ENCODE measurements at places on chromosomes 4 and X. TPM values are rescaled to one million over a fixed set of nuclear protein-coding genes. Genes with fewer than 3 reads are reported as not detected.
A peak's percentile ranks its signal among the peaks of the same experiment; 100 is the strongest.

The TLR2 gene
- total RNA-seq, result 3.9 TPM

DNA sequence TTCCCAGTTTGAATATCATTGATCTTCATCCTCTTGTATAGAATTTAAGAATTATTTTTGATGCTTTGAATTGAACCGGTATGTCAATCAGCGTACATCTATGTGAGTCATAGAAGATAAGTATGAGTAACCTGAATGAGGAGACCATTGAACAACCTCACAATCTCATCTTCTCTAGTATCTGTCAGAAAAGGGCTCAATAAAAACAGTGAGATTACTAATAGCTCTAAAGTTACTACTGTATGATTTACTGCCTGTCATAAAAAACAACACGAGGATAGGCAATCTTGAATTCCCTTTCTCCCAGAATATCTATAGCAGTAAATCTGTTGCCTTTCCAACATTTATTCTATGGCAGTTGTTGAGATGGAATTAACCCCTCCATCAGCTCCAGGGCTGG, 36.1 kb downstream of the PHOX2B start:
- no peak for DNase-seq
- no peak overlapping the region for H3K27ac ChIP-seq
- no peaks in the 10 kb centered on the region for H3K4me1 ChIP-seq
- H3K4me3 ChIP-seq, result no peak overlapping the region
- no peaks in the 10 kb centered on the region for H3K27me3 ChIP-seq

DNA sequence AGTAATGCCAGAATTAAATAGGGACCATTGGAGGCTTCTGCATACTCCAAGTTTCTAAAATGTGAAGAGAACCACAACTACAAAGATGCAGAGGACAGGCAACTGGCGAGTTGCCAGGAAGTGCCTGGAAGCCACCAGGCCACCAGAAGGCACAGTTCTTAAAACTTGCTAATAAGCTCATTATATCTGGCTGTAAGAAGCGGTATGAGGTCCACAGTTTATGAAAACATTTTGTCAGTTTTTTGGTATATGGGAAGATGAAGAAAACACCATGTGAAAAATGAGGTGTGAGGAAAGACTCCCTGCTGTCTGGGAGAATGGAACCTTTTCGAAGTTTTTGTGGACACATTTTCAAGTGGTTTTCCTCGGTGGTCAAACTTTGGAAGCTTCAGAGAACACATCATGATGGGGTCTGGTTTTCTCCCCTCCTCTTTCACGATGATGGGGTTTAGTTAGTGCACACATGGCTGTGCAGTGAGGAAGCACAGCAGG, 202.7 kb downstream of the NR3C2 start:
- no peaks in the 10 kb centered on the region for H3K36me3 ChIP-seq
- no peak overlapping the region for H3K27ac ChIP-seq
- no peaks in the 10 kb centered on the region for H3K27me3 ChIP-seq
- H3K4me3 ChIP-seq, result no peak overlapping the region
- DNase-seq, result no peak

- DNase-seq, result no peak
- no peaks in the 10 kb centered on the region for H3K27me3 ChIP-seq
- H3K36me3 ChIP-seq, result no peaks in the 10 kb centered on the region
- no peak overlapping the region for H3K4me3 ChIP-seq
- H3K4me1 ChIP-seq, result no peaks in the 10 kb centered on the region
These were observed 183.5 kb downstream of the ZC4H2 start for GRCh38 chrX:64792598-64793337.

The MAGEA3 gene
- not detected for total RNA-seq

- no peak for DNase-seq
- no peaks in the 10 kb centered on the region for H3K27me3 ChIP-seq
- H3K4me3 ChIP-seq, result no peak overlapping the region
- H3K4me1 ChIP-seq, result no peaks in the 10 kb centered on the region
- no peak overlapping the region for H3K27ac ChIP-seq
- no peaks in the 10 kb centered on the region for H3K36me3 ChIP-seq
These were observed 69.6 kb downstream of the KIT start for GRCh38 chr4:54727346-54727745.

- H3K36me3 ChIP-seq, result peaks cover 6% of the 10 kb centered on the region
- H3K27ac ChIP-seq, result no peak overlapping the region
- H3K27me3 ChIP-seq, result no peaks in the 10 kb centered on the region
- H3K4me1 ChIP-seq, result peaks cover 18% of the 10 kb centered on the region
- H3K4me3 ChIP-seq, result no peak overlapping the region
These were observed 9.8 kb downstream of the PGM2 start for GRCh38 chr4:37836274-37836673.

The SFRP2 gene
- not detected for total RNA-seq

- H3K36me3 ChIP-seq, result no peaks in the 10 kb centered on the region
- DNase-seq, result no peak
- no peaks in the 10 kb centered on the region for H3K27me3 ChIP-seq
- no peaks in the 10 kb centered on the region for H3K4me1 ChIP-seq
These were observed 46.9 kb upstream of the HSD17B10 start for GRCh38 chrX:53481093-53481492.

DNA sequence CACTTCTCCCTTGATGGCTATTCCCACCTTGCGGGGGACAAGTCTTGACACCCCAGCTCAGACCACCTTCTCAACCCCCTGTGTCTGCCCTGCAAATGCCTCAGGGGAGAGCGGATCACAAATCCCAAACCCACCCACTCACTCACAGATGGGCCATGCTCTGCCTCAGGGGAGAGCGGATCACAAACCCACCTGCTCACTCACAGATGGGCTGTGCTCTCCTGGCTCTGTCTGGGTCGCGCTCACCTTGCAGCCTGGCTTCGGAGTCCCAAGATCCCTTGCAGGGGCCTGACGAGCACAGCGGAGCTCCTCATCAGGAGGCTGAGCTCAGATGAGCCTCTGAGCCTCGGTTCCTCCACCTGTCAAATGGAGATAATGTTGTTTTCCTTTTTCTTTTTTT, 38.6 kb downstream of the HTRA3 start:
- H3K4me3 ChIP-seq, result no peak overlapping the region
- H3K27ac ChIP-seq, result no peak overlapping the region
- no peaks in the 10 kb centered on the region for H3K36me3 ChIP-seq
- H3K4me1 ChIP-seq, result no peaks in the 10 kb centered on the region
- H3K27me3 ChIP-seq, result no peaks in the 10 kb centered on the region

The FAM50A gene
- total RNA-seq, result 70.3 TPM

GRCh38 chr4:152785639-152786615, 6.2 kb downstream of the ARFIP1 start:
- H3K27me3 ChIP-seq, result no peaks in the 10 kb centered on the region
- H3K36me3 ChIP-seq, result no peaks in the 10 kb centered on the region
- no peak for DNase-seq
- H3K4me3 ChIP-seq, result no peak overlapping the region
- no peak overlapping the region for H3K27ac ChIP-seq

DNA sequence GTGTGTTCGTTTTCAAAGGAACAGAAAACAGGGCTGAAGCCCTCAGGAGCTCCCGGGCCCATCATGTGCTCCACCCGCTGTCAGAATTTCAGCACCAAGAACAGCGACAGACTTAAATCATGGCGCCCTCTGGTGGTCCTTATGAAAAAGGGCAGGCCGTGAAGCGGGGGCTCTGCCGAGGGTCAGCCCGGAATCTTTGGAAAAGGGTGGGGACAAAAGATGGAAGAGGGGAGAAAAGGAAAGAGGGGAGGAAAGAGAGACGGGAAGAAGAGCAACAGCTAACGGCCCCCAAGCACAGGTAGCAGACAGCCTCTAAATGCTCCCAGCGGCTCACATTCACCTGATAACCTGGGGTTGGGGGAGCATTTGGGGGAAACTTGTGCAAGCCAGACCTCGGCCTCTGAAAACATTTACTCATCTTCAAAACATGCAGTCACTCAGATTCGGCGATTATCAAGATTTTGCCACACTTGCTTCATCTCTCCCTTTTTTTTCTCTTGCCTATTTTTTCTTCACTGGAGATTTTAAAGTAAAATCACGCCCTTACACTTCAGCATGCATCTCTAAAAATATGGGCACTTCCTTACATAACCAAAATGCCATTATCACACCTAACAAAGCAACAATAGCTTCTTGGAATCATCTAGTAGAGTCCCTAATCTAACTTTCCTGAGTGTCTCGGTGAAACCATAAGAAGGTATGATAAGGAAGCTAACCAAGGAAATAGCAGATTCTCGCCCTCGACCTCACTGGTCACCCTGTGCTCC, 28.1 kb upstream of the MAN2B2 start:
- DNase-seq, result peak; percentile 47
- no peak overlapping the region for H3K4me3 ChIP-seq
- no peak overlapping the region for H3K27ac ChIP-seq
- no peaks in the 10 kb centered on the region for H3K4me1 ChIP-seq
- no peaks in the 10 kb centered on the region for H3K36me3 ChIP-seq

GRCh38 chr4:130077275-130077674, 981.3 kb downstream of the C4orf33 start:
- H3K27ac ChIP-seq, result no peak overlapping the region
- H3K4me1 ChIP-seq, result no peaks in the 10 kb centered on the region
- H3K27me3 ChIP-seq, result no peaks in the 10 kb centered on the region
- DNase-seq, result no peak
- H3K36me3 ChIP-seq, result no peaks in the 10 kb centered on the region

- H3K4me1 ChIP-seq, result peaks cover 7% of the 10 kb centered on the region
- DNase-seq, result no peak
- no peak overlapping the region for H3K27ac ChIP-seq
These were observed 99.1 kb downstream of the MAML3 start for GRCh38 chr4:140054861-140055260.

The STK32B gene
- total RNA-seq, result not detected

- no peaks in the 10 kb centered on the region for H3K36me3 ChIP-seq
- no peak overlapping the region for H3K4me3 ChIP-seq
- H3K27ac ChIP-seq, result no peak overlapping the region
- H3K27me3 ChIP-seq, result peaks cover 4% of the 10 kb centered on the region
- no peak for DNase-seq
- H3K4me1 ChIP-seq, result no peaks in the 10 kb centered on the region
These were observed 208.3 kb upstream of the JADE1 start for GRCh38 chr4:128600996-128601871.

The SMARCA1 gene
- 0.39 TPM for total RNA-seq

DNA sequence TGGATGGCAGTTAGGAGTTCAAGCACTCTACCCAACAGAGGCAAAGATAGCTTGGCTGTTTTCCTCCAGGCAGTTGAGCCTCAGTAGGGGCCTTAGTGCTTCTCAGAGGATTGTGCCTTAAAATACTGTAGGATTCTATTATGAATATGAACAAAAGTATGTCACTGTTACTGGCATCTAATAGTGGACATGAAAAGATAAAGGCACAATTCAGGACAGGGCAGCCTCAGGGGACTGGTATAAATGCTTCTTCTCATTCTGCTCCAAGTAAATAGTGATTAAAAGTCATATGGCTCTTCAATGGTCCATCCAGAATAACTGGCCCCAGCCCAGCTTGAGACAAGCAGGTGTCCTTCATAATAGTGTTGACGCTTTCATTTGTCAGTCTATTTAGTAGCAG, 17.7 kb downstream of the COL4A6 start:
- no peak overlapping the region for H3K27ac ChIP-seq
- DNase-seq, result no peak
- H3K36me3 ChIP-seq, result no peaks in the 10 kb centered on the region
- H3K4me1 ChIP-seq, result no peaks in the 10 kb centered on the region

- no peak overlapping the region for H3K4me3 ChIP-seq
- peaks cover 23% of the 10 kb centered on the region for H3K36me3 ChIP-seq
- DNase-seq, result no peak
- no peak overlapping the region for H3K27ac ChIP-seq
- H3K4me1 ChIP-seq, result peaks cover 80% of the 10 kb centered on the region
These were observed 530.1 kb downstream of the INPP4B start for GRCh38 chr4:142316025-142316424.

GRCh38 chr4:69030326-69030725, 65.9 kb upstream of the UGT2B7 start:
- H3K36me3 ChIP-seq, result no peaks in the 10 kb centered on the region
- H3K27me3 ChIP-seq, result no peaks in the 10 kb centered on the region
- H3K4me1 ChIP-seq, result no peaks in the 10 kb centered on the region

GRCh38 chr4:76696109-76696508, 201.8 kb downstream of the SOWAHB start:
- peaks cover 9% of the 10 kb centered on the region for H3K27me3 ChIP-seq
- no peaks in the 10 kb centered on the region for H3K36me3 ChIP-seq
- no peak overlapping the region for H3K4me3 ChIP-seq
- H3K4me1 ChIP-seq, result no peaks in the 10 kb centered on the region

The PAK3 gene
- 1.5 TPM for total RNA-seq

The C4orf51 gene
- not detected for total RNA-seq

DNA sequence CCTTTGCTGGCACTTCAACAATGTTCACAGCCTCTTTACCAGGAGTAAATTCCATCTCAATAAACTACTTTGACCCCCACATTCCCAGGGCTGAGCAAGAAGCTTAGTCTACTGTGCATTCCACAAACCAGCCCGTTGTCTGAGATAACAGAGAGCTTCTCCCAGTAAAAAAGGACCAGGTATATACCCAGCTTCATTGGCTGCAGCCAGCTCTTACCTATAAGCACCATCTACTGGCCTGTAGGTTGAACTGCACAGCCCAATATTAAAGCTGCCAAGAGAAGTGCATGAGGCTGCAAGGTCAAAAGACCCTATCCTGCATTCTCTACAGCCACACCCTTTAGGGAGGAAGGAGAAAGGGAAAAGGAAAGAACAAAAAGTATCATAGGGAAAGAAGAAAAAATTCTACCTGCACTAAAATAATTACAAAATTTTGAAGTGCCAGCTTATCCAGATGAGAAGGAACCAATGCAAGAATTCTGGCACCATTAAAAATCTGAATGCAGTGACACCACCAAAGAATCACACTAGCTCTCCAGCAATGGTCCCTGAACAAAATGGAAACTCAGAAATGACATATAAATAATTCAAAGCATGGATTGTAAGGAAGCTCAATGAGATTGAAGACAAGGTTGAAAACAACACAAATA, 45.7 kb upstream of the INTU start:
- DNase-seq, result no peak
- no peaks in the 10 kb centered on the region for H3K4me1 ChIP-seq
- H3K27ac ChIP-seq, result no peak overlapping the region
- H3K27me3 ChIP-seq, result no peaks in the 10 kb centered on the region
- H3K36me3 ChIP-seq, result no peaks in the 10 kb centered on the region
- no peak overlapping the region for H3K4me3 ChIP-seq

DNA sequence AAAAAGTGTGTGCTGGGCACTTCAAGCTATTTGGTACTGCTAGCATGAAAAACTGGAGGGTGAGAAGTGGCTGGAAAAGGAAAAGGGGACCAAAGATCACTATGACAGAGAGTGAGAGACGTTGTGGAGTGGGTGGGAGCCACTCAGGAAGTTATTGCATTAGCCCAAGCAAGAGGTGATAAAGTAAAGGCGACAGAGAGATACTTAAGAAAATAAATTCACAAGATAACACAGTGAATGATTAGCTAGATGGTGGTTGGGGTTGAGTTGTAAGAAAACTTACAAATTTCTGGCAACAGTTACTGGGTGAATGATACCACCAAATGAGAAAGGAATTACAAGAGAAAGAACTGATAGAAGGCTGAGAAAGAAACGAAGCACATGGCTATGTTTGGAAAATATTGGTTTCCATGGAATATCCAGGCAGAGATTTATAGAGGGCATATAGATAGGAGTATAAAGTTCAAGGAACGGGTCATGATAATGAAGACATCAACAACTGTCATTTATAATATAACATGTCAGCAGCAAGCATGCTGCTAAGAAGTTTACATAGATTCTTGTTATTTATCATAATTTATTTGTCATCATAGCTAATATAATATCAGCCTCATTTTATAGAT, 60.7 kb downstream of the CASK start:
- no peak overlapping the region for H3K4me3 ChIP-seq
- no peak overlapping the region for H3K27ac ChIP-seq
- no peak for DNase-seq
- no peaks in the 10 kb centered on the region for H3K27me3 ChIP-seq
- H3K4me1 ChIP-seq, result peaks cover 48% of the 10 kb centered on the region

The XAGE2 gene
- not detected for total RNA-seq

GRCh38 chrX:19086102-19086772, 36.0 kb downstream of the ADGRG2 start:
- H3K36me3 ChIP-seq, result no peaks in the 10 kb centered on the region
- no peak overlapping the region for H3K27ac ChIP-seq
- no peak for DNase-seq

All from CD4-positive, alpha-beta memory T cell (primary cell).